ENCODE measurements at places on chromosomes 2 and 18. TPM values are rescaled to one million over a fixed set of nuclear protein-coding genes. Genes with fewer than 3 reads are reported as not detected.

The RAPGEF4 gene
- total RNA-seq: 1.2 TPM

The CDKL4 gene
- total RNA-seq: not detected

The ZNF521 gene
- total RNA-seq: 6.9 TPM

The GAREM1 gene
- 21.9 TPM for total RNA-seq

The SRD5A2 gene
- not detected for total RNA-seq

The PLCL1 gene
- total RNA-seq: 1.1 TPM

The CYP26B1 gene
- 1.6 TPM for total RNA-seq

The PLEKHA3 gene
- 17.7 TPM for total RNA-seq

The FAHD2B gene
- total RNA-seq: 5.6 TPM

The SPAG16 gene
- total RNA-seq: 21.8 TPM

The FSIP2 gene
- total RNA-seq: 17.2 TPM

The WNT10A gene
- total RNA-seq: 1.9 TPM

The RAB17 gene
- 51.3 TPM for total RNA-seq

The CELF4 gene
- total RNA-seq: 0.85 TPM

The LYG2 gene
- total RNA-seq: not detected

The MATN3 gene
- total RNA-seq: 0.42 TPM

The SLC25A12 gene
- 22.4 TPM for total RNA-seq

The C2orf66 gene
- total RNA-seq: not detected

The VWC2L gene
- total RNA-seq: not detected

The ANKRD62 gene
- 0.37 TPM for total RNA-seq

The INHBB gene
- total RNA-seq: 0.47 TPM

The NCKAP5 gene
- total RNA-seq: 5.8 TPM

The RAB6C gene
- total RNA-seq: not detected

The NOSTRIN gene
- total RNA-seq: 55.6 TPM

The CRYBA2 gene
- 6.9 TPM for total RNA-seq

The C2orf80 gene
- not detected for total RNA-seq

The SPRED2 gene
- 57.0 TPM for total RNA-seq

The POMC gene
- 0.59 TPM for total RNA-seq

The FRZB gene
- total RNA-seq: 15.2 TPM

The CHRND gene
- not detected for total RNA-seq

The STPG4 gene
- total RNA-seq: 0.43 TPM

The OTOS gene
- not detected for total RNA-seq

The ABCG8 gene
- total RNA-seq: 0.53 TPM

The UNC80 gene
- 0.20 TPM for total RNA-seq

The PMAIP1 gene
- total RNA-seq: 2.6 TPM

The CNGA3 gene
- total RNA-seq: 0.27 TPM

All from left colon (tissue), 2 donors.